ENCODE measurements at places on chromosomes 4 and X.

DNA sequence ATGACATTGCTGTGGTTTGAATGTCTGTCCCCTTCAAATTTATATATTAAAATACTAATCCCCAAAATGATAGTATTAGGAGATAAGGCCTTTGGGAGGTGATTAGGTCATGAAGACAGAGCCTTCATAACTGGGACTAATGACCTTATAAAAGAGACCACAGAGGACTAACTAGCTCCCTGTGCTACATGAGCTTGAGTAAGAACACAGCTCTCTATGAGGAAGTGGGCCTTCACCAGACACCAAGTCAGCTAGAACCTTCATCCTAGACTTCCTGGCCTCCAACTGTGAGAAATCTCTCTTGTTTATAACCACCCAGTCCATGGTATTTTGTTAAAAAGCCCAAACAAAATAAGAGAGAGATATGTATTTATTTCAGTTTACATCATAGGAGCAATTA, 242.2 kb upstream of the CTSO start:
- no peak for DNase-seq

- no peak for DNase-seq
These were observed 34.5 kb upstream of the UCP1 start for GRCh38 chr4:140603286-140603685.

DNA sequence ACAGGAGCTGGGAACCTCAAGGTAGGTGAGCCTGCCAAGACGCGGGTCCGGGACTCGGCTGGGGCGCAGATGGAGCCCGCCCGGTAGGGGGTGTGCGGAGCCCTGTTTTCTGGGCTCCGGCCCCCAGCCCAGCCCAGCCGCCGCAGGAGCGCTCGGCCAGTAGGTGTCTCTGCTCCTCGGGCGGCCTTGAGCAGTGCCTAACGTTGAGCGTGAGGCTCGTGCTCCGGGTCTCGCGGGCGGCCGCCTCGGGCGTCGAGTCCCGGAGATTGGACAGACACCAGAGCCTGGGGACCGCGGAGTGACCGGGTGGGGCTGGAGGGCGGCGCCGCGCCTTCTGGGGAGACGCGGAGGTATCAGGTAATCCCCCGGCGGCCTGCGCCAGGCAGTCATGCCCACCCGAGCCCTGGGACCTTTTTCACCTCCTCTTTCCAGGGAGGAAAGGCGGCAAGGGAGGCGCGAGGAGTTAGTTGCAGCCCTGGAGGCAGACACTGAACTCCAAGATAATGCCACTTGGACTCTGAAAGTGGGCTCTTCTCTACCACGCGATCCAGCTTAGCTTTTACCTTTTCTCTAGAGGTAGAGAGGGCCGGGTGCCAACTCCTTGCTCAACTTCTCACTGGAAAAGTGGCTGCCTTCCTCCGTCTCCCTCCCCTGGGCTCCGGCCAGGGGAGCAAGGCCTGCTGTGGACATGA, 14.5 kb upstream of the FGG start:
- DNase-seq = peak; percentile 55

DNA sequence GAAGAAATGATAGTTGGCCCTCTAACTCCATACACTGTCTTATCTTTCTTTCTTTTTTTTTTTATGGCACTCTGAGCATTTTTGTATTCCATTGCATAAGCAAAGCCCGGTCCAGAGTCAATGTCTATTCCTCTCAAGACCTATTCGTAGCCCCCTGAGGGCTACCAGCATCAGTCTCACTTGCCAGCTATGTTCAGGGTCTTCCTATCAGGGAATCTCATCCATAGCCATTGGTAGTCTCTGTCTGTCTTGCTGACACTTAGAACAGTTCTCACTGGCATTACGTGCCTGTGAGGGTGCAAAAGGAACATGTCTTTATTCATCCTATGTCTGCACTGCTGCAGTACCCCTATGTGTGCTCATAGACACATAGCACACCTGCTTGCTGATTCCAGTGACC, 51.0 kb downstream of the BMP2K start:
- no peak for DNase-seq

DNA sequence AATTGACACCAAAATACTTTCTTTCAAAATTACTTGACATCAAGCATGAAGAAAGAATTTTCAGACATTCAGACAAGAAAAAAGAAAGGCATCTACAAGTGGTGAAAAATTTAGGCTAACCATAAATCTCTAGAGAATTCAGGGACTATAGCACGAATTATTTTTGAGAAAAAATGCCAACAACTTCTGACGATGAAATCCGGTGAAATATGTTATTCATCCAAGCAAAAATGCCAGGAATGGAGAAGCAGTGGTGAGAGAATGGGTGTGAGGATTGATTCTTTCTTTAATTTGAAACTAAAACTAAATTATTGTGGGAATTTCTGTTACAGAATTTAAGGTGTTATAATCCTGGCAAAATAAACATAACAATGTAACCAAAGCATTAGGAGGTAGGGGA, 69.4 kb upstream of the SORBS2 start:
- no peak for DNase-seq

- DNase-seq = no peak
These were observed 182.1 kb downstream of the ASB9 start for GRCh38 chrX:15087747-15088146.

DNA sequence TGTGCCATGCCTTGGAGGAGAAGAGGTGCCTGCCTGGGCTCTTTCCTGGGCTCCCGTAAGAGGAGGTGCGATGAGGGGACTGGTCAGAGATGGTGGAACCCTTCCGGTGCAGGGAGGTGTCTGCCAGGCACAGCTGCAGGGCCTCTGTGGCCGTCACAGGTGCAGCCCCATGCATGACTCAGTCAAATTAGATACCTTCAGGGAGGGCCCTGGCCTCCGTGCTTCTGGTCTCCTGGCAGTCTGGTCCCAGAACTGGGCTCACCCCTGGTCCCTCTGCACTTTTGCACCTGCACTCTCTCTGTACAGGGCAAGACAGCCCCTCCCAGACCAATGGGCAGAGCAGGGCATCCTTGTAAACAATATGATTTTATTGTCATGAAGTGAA, 49.9 kb upstream of the LRPAP1 start:
- DNase-seq = no peak

DNA sequence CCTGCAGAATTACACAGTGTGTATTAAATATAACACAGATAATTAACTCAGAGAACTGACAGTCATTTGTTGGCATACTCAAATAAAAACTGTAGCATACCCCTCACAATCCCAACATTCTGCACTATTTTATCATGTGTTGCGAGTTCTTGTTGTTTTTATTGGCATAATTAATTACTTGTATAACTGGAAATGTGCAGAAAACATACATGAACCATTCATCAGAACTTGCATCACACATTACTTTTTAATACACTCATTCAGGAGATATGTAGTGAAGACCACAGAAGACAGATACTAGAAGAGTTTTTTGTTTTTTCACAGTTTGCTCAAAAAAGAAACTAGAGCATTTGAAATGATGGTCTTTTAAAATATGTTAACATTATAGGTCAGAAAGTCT, 74.6 kb upstream of the NEIL3 start:
- no peak for DNase-seq

DNA sequence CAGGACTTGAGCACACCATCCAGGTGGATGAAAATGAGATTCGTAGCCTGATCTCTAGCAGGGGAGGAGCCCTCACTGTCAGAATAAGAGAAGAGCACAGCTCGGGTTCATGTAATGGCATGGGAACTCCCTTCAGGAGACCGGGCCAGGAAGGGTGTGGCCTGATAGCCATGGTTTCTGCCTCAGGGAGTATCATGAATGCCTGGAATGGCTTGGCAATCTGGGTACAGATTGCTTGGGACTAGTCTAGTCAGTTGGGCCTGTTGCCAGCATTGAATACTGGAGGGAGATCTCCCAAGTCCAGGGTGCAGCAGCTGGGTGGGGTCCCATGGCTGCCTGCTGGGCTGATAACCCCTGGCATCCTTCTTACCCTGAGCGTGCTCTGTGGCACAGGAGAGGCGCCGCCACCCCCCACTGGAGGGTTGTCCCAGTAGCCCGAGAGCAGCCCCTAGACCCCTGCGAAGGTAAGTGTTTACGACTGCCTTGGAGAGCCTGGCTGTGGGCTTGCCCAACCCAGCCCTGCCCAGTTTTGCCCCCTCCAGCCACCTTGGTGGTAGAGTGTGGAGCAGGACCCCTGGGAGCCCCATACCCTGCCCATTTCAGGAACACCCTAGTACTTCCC, 298.8 kb downstream of the TEX13A start:
- no peak for DNase-seq

GRCh38 chrX:6777238-6778002, 242.5 kb upstream of the VCX3A start:
- no peak for DNase-seq

- DNase-seq = no peak
These were observed 9.5 kb downstream of the BCOR start for GRCh38 chrX:40088299-40088625.

- DNase-seq = no peak
These were observed 1.8 kb downstream of the CASP3 start for GRCh38 chr4:184647266-184648053.

DNA sequence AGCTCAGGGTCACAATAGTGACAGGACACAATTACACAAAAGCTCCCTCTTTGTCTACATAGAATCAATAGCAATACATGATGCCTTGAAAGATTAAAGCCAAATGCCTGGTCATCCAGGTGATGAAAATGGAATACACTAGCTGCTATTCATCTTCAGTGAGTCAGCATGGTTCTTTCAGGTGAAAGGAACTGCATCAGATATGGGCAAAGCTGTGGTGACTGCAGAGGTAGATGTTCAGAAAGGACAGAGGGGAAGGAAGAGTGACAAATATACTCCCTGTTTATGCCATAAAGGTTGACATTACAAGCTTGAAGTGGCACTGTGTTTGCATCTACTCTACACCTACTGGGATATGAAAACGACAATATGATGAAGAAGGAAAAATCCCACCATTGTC, 20.0 kb upstream of the FTHL17 start:
- no peak for DNase-seq

DNA sequence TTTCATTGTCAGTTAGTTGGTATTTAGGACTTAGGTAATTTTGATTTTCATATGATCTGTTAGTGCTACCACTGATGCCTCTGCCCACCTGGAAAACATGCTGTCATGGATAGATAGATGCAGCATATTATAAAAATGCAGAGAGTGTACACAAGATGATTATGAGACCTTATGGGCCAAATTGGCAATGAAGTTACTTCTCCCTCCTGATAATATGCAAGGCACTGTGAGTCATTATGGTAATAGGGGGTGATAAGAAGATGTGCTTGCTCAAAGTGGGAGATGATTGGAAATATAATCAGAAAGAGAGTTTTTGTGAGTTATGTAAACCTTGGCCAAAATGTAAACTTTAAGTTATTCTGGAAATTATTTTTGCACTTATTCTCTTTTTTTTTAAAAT, 56.6 kb upstream of the RHOH start:
- no peak for DNase-seq

GRCh38 chr4:48462363-48462762, 20.8 kb upstream of the SLC10A4 start:
- no peak for DNase-seq

DNA sequence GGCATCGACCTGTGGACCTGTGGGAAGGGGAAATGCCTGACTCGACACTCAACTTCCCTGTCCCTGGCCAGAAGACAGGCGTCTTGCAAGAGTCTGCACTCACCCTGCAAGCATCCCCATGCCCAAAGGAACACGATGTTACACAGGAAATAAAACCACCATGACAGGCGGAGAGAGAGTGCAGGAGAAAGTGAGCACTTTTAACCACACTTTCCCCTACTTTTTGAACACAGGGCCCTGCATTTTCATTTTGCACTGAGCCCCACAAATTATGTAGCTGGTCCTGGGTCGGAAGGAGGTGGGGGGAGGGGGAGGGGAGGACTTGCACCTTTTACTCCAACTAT, 13.8 kb upstream of the MAN2B2 start:
- DNase-seq = no peak

- no peak for DNase-seq
These were observed 104.3 kb downstream of the PARM1 start for GRCh38 chr4:75037252-75037651.

DNA sequence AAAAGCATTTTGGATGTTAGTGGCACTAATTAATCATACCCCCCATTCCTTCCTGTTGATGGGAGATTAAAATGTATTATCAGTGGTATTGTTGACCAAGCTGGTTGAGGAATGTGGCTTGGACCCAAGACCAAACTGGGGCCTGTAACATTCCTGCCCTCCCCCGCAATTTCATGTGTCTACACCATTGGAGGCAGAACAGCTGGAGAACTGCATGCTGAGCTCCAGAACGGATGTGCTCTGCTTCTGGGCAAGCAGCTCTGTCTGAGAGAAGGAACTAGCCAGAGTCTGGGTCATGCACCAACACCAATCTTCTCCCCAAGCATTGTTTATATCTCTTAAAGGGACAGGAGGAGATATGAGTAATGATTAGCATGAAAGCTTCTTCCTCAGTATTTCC, 185.5 kb downstream of the CEP135 start:
- no peak for DNase-seq

- DNase-seq = no peak
These were observed 65.2 kb downstream of the FBXO8 start for GRCh38 chr4:174218127-174218790.

GRCh38 chr4:71355045-71355444, 16.2 kb downstream of the SLC4A4 start:
- DNase-seq = no peak

DNA sequence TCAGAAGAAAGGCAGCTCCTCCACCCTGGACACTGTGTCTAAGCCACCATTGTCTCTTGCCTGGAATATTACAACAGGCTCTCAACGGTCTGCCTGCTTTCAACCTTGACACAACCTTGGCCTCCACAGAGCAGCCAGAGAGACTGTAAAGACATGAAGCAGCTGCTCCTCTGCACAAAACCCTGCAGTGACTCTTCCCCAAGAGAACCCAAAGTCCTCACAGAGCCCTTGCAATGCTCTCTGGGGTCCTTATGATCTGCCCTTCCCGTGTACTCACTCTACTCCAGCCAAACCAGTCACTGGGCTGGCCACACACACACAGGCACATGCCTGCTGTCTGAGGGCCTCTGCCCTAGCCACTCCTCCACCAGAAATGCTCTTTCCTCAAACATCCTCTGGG, 75.9 kb upstream of the CPEB2 start:
- DNase-seq = no peak

GRCh38 chr4:78213218-78213617, 156.1 kb downstream of the FRAS1 start:
- DNase-seq = no peak

Measured in naive B cell (primary cell).